ENCODE measurements at places on chromosomes 4 and X.

DNA sequence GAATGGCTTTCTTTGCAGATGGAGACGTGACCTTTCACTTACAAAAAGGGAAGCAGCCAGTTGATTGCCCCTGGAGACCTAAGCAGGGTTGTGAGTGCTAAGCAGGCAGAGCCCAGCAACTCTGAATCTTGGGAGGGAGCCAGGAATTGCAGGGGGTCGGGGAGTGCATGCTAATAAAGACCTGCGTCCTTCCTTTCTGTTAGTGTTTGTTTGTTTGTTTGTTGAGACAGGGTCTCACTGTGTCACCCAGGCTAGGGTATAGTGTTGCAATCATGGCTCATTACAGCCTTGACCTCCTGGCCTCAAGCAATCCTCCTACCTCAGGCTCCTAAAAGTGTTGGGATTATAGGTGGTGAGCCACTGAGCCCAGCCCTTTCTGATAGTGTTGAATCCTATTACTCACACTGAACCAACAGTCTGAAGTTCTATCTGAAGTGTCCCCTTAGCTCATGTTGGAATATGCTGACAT lies 137.4 kb downstream of the CEP135 start:
- no peak for DNase-seq

DNA sequence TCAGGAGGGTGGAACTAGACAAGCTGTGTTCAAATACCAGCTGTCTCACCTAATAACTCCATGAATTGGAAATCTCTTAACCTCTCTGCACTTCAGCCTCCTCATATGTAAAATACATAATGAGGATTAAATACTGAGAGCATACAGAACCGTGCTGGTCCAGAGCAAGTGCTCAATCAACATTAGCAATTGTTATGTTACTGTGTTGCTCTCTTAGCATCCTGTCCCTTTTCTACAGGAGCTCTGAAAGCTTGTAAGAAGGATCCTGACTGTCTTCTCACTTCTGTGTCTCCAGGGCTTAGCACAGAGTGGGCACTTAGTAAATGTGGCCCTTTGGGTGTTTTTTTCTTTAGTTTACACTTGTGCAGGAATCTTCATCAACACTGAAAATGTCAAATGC lies 1456.1 kb upstream of the IGFBP7 start:
- DNase-seq, result no peak

DNA sequence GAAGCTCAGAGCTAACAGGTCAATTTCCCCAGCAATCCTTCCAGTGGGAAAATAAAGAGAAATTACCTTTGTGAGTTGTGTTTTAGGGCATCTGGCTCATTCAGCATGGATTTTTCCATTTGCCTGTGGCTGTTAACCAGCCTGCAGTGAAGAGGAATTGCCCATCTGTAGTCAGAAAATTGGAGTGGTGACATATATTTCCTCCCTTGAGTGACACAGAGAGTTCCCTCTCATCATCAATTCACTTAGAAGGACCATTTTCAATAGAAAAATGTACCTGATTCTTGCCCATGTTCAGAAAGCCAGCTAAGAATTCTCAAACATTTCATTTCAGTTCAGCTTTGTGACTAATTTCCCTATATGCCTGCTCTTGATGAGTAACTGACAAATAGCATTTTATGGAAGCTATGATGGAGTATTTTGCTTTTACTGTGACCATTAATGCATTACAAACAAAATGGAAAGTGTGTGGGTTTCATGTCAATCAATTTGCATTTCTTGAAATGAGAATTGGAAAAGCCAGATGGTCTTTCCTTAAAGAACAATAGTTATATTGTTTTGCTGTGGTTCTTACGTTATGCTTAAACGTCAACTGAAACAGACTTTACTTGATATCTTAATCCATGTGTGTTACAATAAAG lies 155.8 kb downstream of the NWD2 start:
- DNase-seq, result no peak

DNA sequence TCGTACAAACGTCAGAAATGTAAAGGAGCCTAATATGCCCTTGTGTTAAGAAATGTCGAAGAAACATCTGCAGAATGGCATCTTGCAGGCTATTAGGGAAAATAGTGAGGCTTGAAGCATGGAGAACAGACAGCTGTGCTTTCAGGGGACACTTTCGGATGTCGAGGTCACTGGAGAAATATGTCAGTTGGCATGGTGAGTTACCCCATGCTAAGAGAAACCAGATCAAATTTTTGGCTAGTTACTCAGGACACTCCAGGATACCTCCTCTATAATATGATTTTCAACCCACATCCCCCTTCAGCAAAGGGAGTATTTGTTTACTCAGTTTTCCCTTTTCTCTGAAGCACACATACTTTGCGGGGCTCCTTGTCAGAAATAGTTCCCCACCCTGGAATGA lies 171.4 kb downstream of the GPC3 start:
- DNase-seq, result no peak

GRCh38 chr4:24853142-24853541 lies 57.8 kb downstream of the SOD3 start:
- no peak for DNase-seq

- DNase-seq, result no peak
Observed at GRCh38 chr4:185878633-185879032, 66.6 kb upstream of the SORBS2 start.

DNA sequence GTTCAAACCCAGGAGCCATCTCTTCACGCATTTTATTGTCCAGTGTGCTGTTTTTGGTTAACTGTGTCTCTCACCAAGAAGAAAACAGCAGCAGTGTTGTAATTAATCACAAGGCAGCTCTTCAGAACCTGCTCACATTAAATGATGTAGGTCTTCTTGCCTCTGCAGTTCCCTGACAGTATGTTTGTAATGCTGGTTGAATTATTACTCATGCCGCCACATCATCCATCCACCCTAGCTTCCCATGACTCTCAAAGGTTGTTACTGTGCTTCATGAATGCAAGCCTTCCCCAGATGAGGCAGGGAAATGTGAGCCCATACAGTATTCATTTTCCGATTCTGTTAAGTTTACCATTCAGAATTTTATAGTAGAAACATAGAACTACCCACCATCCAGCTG lies 17.4 kb downstream of the TLR10 start:
- DNase-seq, result no peak

DNA sequence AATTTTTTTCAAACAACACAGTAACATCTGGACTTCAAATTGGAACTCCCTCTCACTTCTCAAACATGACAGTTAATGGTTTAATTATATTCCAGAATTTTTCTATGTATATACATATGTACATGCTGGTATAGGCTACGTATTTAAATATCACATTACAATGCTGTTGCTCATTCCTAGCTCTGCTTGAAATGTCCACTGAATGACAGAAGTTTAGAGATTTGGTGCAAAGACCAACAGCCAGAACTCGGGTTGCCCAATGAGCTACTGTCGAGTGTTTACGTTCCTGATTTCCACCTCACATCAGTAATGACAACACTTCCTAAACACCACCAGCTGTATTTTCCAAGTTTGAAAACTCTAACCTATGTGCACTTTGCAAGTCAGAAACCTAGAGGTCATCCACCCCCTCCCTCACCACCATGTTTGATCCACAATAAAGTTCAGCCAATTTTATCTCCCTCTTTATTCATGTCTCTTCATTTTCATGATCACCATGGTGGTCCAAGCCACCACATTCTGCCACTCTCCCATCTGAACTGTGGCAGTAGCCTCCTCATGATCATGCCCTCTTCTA lies 49.3 kb upstream of the RPL34 start:
- no peak for DNase-seq

GRCh38 chr4:55830716-55831115 lies 11.1 kb downstream of the EXOC1L start:
- no peak for DNase-seq

DNA sequence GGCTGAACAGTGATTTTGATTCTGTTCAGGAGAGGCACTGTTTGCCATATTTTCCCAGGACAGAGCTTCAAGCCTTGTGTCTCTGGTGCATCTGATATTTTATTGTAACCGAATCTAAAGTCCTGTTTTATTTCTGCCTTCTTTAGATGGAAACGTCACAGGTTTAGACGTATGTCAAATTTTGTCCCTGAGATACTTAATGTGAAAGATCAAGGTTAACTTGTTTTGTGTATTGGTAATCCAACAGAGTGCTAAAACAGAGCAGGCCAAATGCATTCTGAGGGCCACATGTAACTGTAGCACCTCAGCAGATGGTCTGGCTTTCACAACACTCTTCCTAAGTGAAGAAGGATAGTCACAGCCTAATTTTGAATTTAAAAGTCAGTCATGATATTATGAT lies at the start of gene GNRHR:
GNRHR (minus strand) TSS at position 101 of the 400 bp plus-strand sequence; CDS start at position 48, 53 bp downstream.
- DNase-seq, result no peak
